ENCODE measurements at places on chromosomes 6 and 20. TPM values are rescaled to one million over a fixed set of nuclear protein-coding genes. Genes with fewer than 3 reads are reported as not detected.

DNA sequence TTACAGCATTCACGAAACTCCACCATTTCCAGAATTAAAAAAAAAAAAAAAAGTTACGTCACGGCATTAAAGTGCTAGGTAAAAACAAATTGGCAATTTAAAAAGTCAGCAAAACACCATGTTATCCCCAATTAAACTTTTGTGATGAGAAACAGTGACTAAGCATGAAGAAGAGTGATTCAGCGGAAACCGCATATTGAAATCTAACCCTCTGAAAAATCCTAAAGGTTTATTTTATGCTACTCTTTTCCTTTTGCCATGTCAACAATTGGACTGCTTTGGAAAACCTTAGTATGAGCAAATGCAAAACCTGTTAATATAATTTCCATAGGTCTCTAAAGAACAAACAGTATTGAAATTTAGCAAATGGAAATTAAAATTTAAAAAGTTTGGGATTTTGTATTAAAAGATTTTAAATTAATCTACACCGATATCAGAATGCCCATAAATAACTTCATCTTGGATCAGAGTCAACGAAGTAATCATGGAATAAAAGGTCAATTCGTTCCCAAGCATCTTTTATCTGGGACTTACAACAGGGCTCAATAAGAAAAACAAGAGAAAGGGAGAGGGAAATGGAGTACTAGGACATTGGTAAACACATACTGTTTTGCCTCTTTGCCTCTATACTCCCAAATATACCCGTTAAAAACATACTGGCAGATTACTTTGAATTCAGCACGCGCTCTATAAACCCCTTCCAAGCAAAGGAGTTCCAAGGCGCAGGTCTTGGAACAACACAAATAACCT, 1.1 kb downstream of the FBXO30 start:
- no peaks in the 10 kb centered on the region for H3K27me3 ChIP-seq
- H3K4me1 ChIP-seq, result peaks cover 45% of the 10 kb centered on the region
- peaks cover 4% of the 10 kb centered on the region for H3K36me3 ChIP-seq

Gene MAPK14
- total RNA-seq, result 38.8 TPM

- no peak for DNase-seq
- H3K27me3 ChIP-seq, result peaks cover 77% of the 10 kb centered on the region
- no peaks in the 10 kb centered on the region for H3K36me3 ChIP-seq
- no peak overlapping the region for H3K27ac ChIP-seq
- H3K4me1 ChIP-seq, result peaks cover 2% of the 10 kb centered on the region
Observed at GRCh38 chr6:36329798-36330291, 6.8 kb downstream of the BNIP5 start.

- H3K27me3 ChIP-seq, result no peaks in the 10 kb centered on the region
- peak overlapping the region; percentile 87 for H3K27ac ChIP-seq
- peak overlapping the region; percentile 93 for H3K4me3 ChIP-seq
- peaks cover 37% of the 10 kb centered on the region for H3K36me3 ChIP-seq
Observed at GRCh38 chr6:28922004-28922820, 1.6 kb downstream of the TRIM27 start.

- H3K4me1 ChIP-seq, result no peaks in the 10 kb centered on the region
- no peak overlapping the region for H3K27ac ChIP-seq
- H3K27me3 ChIP-seq, result no peaks in the 10 kb centered on the region
Observed at GRCh38 chr20:1165521-1165920, 19.3 kb downstream of the TMEM74B start.

DNA sequence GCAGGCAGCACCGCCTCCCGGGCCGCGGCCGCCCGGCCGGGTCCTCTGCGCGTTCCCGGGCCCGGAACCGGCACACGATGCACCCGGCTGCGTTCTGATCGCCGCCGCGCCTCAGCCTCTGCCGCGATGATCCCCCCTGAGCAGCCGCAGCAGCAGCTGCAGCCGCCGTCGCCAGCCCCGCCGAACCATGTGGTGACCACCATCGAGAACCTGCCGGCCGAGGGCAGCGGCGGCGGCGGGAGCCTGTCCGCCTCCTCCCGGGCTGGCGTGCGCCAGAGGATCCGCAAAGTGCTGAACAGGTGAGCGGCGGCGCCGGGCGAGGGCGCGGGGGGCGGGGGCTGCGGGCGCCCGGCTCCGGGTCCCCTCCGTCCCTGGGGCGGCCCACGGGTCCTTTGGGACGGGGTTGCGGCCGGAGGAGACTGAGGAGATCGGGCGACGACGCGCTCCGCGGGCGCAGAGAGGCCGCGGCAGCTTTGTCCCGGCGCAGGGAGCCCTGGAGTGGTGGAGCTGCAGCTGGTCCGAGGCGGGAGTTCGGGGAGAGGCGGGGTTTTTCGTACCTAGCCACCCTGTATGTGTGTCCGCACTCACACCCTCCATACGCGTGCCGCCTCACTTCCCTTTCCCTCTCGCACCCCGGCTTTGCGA, 659 bp downstream of the SLC35F1 start:
- no peak overlapping the region for H3K27ac ChIP-seq
- DNase-seq, result no peak
- H3K4me3 ChIP-seq, result peak overlapping the region; percentile 48
- H3K4me1 ChIP-seq, result peaks cover 11% of the 10 kb centered on the region
- H3K27me3 ChIP-seq, result peaks cover 53% of the 10 kb centered on the region

DNA sequence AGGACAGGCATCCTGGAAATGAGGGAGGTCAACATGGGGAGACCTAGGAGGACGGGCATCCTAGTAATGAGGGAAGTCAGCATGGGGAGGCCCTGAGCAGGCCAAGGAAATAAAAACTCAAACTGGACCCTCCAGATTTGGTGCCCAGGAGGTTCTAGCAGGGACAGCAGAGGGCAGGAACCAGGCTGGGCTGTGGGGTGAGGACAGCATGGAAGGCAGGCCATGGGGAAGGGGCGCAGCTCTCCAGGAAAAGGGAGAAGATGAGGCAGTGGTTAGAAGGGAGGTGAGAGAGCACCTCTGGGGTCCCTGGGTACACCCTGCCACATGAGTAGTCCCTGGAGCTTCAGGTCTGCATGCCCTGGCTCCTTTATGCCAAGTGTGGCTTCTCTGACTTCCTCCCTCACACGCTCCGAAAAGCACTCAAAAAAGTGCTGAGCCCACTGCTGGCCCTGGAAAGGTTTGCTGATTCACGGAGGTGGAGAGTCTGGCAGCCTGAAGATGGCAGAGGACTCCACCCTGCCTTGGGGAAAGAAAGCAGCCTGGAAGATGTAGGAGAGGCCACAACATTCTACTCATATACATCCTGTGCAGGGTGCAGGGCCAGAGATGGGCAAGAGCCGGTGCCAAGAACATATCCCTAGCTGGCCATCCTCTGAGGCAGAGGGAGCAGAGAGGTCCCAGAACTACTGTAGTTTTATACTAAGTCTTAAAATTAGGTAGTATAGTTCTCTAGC, 154.9 kb downstream of the MRPL14 start:
- no peaks in the 10 kb centered on the region for H3K36me3 ChIP-seq
- H3K4me3 ChIP-seq, result no peak overlapping the region
- peaks cover 2% of the 10 kb centered on the region for H3K27me3 ChIP-seq
- H3K27ac ChIP-seq, result peak overlapping the region; percentile 75
- H3K4me1 ChIP-seq, result peaks cover 29% of the 10 kb centered on the region

DNA sequence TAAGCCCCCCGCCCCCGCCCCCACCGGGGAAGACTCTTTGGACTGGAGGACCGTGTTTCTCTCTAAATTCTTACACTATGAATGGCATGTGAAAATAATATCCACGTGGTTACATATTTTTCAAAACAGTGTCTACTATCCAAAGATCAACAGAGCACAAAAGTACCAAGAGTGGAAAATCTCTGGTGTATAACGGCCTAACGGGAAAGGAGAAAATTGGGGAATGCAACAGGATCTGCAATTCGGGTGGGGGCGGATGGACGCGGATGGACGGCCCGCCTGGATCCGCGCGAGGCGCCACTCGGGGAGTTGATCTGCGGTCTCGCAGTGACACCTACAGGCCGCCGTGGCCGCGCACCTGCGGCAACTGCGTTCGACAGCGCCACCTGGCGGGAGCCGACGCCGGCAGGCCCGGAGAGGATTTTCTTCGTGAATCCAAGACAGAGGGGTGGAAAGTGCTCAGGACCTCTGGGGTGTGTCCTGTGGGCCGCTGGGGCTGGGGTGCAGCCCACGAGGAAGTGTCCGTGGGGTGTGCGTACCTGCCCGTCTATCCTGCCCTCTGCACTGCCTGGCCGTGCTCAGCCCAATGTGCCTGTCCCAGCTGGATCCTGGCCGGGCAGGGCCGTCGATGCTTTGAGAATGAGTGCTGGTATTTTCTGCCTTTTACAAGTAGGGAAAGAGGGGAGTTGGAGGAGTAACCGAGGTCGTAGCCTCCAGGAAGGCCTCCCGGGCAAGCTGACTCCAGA, 18.6 kb downstream of the ANKRD60 start:
- peak; percentile 94 for DNase-seq
- peak overlapping the region; percentile 12 for H3K27ac ChIP-seq
- no peaks in the 10 kb centered on the region for H3K36me3 ChIP-seq
- H3K4me3 ChIP-seq, result peak overlapping the region; percentile 15
- peaks cover 9% of the 10 kb centered on the region for H3K4me1 ChIP-seq

DNA sequence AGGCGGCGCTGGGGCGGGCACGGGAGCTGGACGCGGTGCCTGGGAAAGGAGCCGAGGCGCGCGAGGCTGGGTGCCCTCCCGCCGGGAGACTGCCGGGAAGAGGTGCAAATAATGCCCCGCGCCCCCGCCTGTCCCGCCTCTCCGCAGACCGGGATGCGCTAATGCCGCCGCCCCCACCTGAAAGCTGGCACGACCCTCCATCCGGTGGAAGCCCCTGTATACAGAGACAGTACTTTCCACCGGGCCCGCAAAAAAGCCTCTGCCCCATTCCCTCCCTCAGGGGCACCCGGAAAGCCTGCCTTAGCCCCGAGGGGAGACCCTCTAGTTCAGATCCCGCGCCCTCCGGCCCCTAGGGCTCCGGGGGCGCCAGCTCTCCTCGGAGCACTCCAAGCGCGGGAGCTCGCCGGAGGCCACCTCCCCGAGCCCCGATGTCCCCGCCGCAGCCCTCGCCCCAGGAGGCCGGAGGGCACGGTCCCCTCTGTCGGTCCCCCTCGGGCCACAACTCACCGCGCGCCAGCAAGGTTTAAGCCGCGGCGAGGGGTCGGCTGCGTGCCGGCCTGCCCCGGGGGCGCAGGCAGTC, 1.2 kb downstream of the GRM4 start:
- H3K36me3 ChIP-seq, result peaks cover 2% of the 10 kb centered on the region
- H3K4me3 ChIP-seq, result peak overlapping the region; percentile 62
- no peak overlapping the region for H3K27ac ChIP-seq
- DNase-seq, result no peak

DNA sequence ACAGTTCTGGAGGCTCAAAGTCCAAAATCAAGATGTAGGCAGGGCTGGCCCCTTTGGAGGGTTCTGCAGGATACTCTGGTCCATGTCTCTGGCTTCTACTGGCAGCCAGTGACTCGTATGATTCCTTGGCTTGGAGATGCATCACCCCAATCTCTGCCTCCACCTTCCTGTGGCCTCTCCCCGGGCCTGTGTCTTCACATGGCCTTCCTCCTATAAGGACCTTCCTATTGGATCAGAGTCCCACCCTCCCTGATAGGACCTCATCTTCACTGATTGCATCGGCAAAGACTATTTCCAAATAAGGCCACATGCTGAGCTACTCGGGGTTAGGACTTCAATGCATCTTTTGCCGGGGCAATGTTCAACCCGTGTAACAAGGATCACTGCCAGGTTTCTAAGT, 509.0 kb downstream of the CD83 start:
- H3K36me3 ChIP-seq, result no peaks in the 10 kb centered on the region
- H3K27me3 ChIP-seq, result peaks cover 23% of the 10 kb centered on the region
- H3K4me1 ChIP-seq, result peaks cover 9% of the 10 kb centered on the region
- no peak overlapping the region for H3K4me3 ChIP-seq
- H3K27ac ChIP-seq, result no peak overlapping the region

DNA sequence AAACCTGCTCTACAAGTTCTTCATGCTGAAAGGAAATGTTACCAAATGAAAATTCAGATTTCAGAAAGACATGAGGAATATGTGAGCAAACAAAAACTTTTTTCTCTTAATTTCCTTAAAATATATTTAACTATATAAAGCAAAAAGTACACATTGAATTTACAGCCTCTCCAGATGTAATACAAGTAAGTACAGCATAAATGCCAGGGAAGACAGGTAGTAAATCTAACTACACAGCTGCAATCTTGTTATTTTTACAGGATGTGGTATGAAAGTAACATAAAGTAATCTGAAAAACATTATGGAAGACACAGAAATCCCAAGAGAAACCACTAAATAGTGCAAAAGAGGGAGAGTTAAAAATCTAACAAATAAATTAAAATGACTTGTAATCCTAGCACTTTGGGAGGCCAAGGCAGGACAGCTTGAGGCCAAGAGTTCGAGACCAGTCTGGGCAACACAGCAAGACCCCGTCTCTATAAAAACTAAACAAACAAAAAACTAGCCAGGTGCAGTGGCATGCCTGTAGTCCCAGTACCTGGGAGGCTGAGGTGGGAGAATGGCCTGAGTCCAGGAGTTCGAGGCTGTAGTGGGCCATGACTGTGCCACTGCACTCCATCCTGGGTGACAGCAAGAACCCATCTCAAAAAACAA, 50.7 kb downstream of the FAM8A1 start:
- H3K36me3 ChIP-seq, result peaks cover 39% of the 10 kb centered on the region
- DNase-seq, result no peak
- H3K27me3 ChIP-seq, result no peaks in the 10 kb centered on the region
- no peak overlapping the region for H3K4me3 ChIP-seq
- peaks cover 6% of the 10 kb centered on the region for H3K4me1 ChIP-seq
- H3K27ac ChIP-seq, result no peak overlapping the region

GRCh38 chr6:140073456-140073855, 699.0 kb upstream of the CITED2 start:
- peak overlapping the region; percentile 46 for H3K27ac ChIP-seq
- H3K27me3 ChIP-seq, result no peaks in the 10 kb centered on the region
- DNase-seq, result no peak
- peaks cover 7% of the 10 kb centered on the region for H3K36me3 ChIP-seq

Gene SPATS1
- total RNA-seq, result not detected

GRCh38 chr6:89782222-89782621, 37.4 kb downstream of the MDN1 start:
- H3K27ac ChIP-seq, result no peak overlapping the region
- H3K4me3 ChIP-seq, result no peak overlapping the region
- DNase-seq, result no peak
- H3K36me3 ChIP-seq, result peaks cover 49% of the 10 kb centered on the region
- no peaks in the 10 kb centered on the region for H3K27me3 ChIP-seq
- no peaks in the 10 kb centered on the region for H3K4me1 ChIP-seq

Gene FHL5
- not detected for total RNA-seq

DNA sequence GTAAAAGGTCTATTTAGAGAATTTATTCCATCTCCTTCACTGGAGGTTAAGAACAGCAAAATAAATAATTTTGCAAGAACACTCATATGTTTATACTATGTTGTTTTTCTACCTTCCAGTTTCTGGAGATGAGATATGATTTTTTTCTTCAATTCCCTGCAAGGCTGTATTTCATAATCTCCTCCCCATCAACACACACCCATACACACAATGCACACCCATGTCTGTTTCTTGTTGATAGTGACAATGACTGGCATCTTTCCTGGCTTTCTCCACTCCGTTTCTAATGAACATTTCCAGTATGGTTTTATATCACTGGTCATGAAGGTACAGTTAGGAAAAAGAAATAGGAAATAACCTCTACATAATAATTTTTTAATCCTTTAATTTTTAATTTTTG, 202.1 kb downstream of the ARHGAP18 start:
- H3K27me3 ChIP-seq, result no peaks in the 10 kb centered on the region
- H3K27ac ChIP-seq, result no peak overlapping the region
- no peak overlapping the region for H3K4me3 ChIP-seq
- H3K4me1 ChIP-seq, result peaks cover 7% of the 10 kb centered on the region
- H3K36me3 ChIP-seq, result no peaks in the 10 kb centered on the region
- no peak for DNase-seq

Gene PDE7B
- 3.4 TPM for total RNA-seq

- no peaks in the 10 kb centered on the region for H3K4me1 ChIP-seq
- H3K36me3 ChIP-seq, result no peaks in the 10 kb centered on the region
- H3K27ac ChIP-seq, result no peak overlapping the region
Observed at GRCh38 chr6:110414669-110415068, 706 bp downstream of the DDO start.

All from osteocyte (in vitro differentiated cells).